ENCODE measurements at places on chromosomes 12 and 14.

GRCh38 chr12:101919447-101919846, 42.1 kb downstream of the DRAM1 start:
- no peak for DNase-seq

GRCh38 chr14:95337041-95337595, 17.4 kb upstream of the CLMN start:
- DNase-seq: no peak

DNA sequence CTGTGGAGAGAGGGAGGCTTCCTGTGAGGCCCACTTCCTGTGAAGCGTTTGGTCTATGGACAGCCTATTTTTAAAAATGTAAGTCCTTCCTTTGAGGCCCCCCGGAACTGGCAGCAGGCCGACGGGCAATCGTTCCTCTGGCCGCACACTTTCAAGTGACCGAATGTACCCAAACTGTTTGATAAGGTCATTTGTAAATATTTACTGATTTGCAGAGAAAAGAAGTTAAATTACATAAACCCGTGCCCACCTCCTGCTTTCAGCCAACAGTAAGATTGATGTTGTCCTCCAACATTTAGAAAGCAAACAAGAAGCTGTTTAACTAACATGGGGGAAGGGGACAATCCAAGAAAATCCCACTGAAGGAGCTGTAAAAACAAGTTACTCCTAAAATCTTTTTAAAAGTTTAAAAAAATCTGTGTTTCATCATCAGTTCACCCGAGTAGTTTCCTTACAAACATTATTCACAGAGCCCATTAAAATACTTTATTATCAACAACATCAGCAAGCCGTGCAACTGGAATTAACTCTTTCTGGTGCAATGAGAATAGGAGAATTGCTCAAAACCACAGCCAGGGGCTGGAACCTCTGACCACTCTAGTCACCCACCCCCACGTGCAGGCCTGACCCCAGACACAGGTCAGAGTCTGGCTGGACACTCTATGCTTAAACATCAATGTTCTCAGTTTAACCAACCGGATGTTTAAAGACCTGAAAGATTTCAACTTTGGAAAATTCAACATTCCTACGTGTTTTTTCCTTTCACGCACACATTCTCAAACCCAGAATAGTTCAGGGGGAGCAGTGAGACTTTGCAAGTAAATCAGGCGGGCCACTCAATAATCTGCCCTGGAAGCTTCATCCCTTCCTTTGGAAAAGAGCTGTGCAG, 65.3 kb downstream of the FOXN3 start:
- no peak for DNase-seq

DNA sequence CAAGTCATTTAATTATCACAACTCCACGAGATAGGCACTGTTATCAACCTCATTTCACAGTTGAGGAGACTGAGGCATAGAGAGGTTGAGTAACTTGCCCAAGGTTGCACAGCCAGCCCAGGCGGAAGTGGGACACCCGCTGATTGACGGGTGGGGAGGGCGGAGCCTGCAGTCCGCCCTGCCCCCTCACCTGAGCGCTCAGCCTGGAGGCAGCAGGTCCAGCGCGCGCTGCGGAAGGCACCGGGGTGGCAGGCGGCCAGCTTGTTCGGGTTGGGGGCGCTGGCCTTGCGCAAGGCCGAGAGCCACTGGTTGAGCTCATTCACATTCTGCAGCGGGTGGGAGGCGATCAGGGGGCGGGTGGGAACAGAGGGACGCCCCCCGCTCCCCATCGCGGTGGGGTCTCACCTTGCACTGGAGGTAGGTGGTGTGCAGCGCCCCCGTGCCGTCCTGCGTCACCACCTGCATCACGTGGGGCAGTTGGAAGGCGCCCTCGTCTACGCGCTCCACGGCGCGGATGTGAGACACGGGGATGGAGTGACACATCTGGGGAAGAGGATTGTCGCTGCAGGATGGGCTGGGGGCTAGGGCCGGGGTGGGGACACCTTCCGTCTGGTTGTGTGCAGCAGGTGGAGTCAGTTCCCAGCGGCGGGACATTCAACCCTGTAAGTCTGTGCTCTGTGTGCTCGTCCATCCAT, 31.7 kb downstream of the RASAL1 start:
- peak; percentile 31 for DNase-seq

DNA sequence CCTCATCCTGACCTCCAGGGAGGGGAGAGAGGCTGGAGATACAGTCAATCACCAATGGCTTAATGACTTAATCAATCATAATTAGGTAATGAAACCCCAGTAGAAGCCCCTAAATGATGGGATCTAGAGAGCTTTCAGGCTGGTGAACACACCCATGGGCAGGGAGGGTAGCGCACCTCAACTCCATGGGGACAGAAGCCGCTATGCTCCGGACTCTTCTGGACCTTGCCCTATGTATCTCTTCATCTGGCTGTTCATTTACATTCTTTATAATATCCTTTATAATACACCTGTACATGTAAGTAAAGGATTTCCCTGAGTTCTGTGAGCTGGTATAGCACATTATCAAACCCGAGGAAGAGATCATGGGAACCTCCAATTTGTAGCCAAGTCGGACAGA, 205.9 kb downstream of the STXBP6 start:
- no peak for DNase-seq

- DNase-seq: no peak
These were observed 332.6 kb downstream of the SLC16A7 start for GRCh38 chr12:59928416-59928815.

DNA sequence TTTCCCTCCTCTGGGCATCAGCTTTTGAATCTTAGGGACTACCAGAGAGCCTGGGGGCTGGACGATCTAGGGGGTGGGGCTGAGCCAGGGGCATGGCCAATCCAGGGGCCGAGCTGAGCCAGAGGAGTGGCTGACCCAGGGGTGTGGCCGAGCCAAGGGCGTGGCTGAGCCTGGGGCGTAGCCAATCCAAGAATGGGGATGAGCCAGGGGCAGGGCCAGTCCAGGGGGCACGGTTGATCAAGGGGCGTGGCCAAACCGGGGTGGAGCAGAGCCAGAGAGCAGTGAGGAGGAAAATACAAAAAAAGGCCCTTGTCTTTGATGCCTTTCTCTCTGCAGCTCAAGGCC, 219.3 kb upstream of the NOS1 start:
- no peak for DNase-seq

GRCh38 chr12:117188121-117188665, 2.1 kb downstream of the FBXO21 start:
- no peak for DNase-seq

DNA sequence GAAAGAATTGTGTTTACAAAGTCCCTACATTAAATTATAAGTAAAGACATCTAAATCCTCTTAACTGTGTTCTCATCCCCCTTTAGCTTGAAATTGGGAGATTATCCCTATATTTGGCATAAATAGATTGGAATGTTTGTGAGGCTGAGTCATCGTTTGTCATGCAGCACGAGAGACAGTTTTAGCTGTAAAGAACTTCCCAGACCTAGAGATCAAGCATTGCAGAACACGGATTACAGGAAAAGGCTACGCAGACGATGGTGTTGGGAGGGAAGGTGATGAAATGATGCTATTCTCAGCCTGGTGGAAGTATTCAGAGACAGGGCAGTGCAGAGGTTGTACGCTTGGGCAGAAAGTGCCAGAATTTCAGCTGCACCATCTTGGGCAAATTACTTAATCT, 93.8 kb downstream of the PTPRB start:
- DNase-seq: no peak

DNA sequence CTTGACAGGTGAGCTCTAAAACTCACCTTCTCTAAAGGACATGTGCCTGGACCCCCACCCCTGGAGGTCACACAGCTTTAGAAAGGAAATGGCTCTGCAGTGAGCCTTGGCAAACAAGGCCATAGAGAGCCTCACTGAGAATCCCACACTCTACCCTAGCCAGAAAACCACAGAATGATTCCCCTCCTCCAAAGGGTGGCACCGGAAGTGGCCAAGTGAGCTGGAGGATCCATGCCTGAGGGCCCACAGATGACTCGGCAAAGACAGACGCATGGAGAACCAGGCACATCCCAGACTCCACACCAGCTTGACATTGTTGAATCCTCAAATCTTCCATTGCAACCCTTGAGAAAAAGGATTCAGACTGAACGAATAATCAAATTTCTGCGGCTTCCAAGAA, 54.2 kb upstream of the PTHLH start:
- DNase-seq: no peak

- DNase-seq: no peak
These were observed 3.5 kb upstream of the HOXC6 start for GRCh38 chr12:54024581-54025305.

DNA sequence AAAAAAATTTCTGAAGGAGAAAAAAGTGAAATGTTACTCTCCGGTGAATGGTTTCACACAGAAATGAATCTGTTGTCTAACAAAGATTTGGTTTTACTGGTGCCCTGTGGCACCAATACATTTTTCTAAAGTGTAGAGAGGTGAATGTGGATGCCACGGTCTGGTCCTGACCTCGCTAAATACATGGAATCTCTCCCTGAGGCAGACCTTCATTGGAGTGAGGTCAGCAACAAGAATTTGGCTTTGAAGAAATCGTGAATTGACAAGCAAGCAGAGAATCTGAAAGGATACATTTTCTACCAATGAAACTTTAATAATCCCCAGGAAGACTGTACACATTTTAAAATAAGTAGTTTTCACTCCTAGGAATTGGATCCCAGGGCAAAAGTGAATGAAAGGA, 81.2 kb upstream of the OTOGL start:
- DNase-seq: no peak
